Left lung (tissue), 14 donors: ENCODE measurements at places on chromosomes 12 and 14. TPM values are rescaled to one million over a fixed set of nuclear protein-coding genes. Genes with fewer than 3 reads are reported as not detected.

Gene KHNYN
- 49.3 TPM for total RNA-seq

Gene CFAP73
- total RNA-seq = 4.3 TPM

Gene CFAP54
- total RNA-seq = 1.1 TPM

Gene ADSS1
- total RNA-seq = 5.3 TPM

Gene CLEC6A
- total RNA-seq = 0.42 TPM

Gene ASCL1
- total RNA-seq = 0.34 TPM

Gene METTL3
- total RNA-seq = 36.8 TPM

Gene TSPAN19
- total RNA-seq = 5.4 TPM

Gene RPGRIP1
- 1.3 TPM for total RNA-seq

Gene RPS26
- 37.9 TPM for total RNA-seq

Gene PLEK2
- total RNA-seq = 4.2 TPM

Gene OR6C2
- total RNA-seq = not detected

Gene TAS2R10
- total RNA-seq = not detected

DNA sequence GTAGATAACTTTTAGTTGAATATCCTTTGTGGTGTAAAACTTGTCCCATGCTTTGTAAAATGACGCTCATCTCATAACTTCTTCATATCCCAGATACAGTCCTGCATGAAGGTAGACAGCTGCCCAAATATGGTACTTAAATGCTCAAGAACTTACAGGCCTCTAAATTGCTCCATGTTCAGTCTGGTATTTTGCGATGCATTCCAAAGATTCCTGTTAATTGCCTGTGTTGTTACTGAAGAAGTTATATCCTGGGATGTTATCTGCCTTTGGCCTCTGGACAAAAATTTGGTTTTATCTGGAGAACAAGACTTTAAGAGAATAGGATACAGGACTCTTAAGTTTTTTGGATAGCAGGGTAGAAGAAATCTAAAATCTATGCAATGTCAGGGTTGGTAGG, 473.0 kb downstream of the PCNX1 start:
- no peak overlapping the region for H3K4me3 ChIP-seq
- H3K27me3 ChIP-seq = no peaks in the 10 kb centered on the region
- no peaks in the 10 kb centered on the region for H3K4me1 ChIP-seq
- DNase-seq = no peak
- no peaks in the 10 kb centered on the region for H3K36me3 ChIP-seq
- no peak overlapping the region for H3K27ac ChIP-seq

GRCh38 chr12:56078931-56079722, 838 bp upstream of the ERBB3 start:
- DNase-seq = peak; percentile 96
- H3K27ac ChIP-seq = peak overlapping the region; percentile 82
- H3K36me3 ChIP-seq = no peaks in the 10 kb centered on the region

DNA sequence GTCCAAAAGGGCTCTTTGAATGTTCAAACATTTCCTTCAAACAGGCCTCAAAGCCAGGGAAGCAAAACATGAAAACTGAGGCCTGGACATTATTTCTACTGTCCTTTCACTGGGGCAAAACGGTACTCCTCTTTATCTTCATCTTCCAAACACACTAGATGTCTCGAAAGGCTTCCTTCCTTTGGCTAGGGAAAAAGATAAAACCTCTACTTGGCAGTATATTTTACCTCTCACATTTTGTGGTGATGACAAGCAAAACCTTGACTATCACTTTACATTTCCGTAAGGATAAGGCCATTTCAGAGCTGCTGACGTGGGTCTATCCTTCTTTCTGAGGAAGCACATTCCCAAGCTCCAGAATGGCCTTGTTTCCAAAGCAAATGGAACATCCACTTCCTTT, 9.9 kb downstream of the STAB2 start:
- no peaks in the 10 kb centered on the region for H3K36me3 ChIP-seq
- H3K4me3 ChIP-seq = no peak overlapping the region
- H3K27ac ChIP-seq = no peak overlapping the region
- no peaks in the 10 kb centered on the region for H3K27me3 ChIP-seq
- no peaks in the 10 kb centered on the region for H3K4me1 ChIP-seq
- DNase-seq = no peak

- peak within 1 kb of the TSS; percentile 81 for H3K27ac ChIP-seq
- no peaks in the 10 kb centered on the region for H3K27me3 ChIP-seq
- DNase-seq = peak; percentile 76
- peaks cover 11% of the 10 kb centered on the region for H3K4me1 ChIP-seq
- no peaks in the 10 kb centered on the region for H3K36me3 ChIP-seq
Observed at GRCh38 chr12:40105515-40106201, at the start of gene SLC2A13. TSS of gene SLC2A13 (minus strand) at chr12:40106081. CDS start at chr12:40105808, 273 bp downstream.

DNA sequence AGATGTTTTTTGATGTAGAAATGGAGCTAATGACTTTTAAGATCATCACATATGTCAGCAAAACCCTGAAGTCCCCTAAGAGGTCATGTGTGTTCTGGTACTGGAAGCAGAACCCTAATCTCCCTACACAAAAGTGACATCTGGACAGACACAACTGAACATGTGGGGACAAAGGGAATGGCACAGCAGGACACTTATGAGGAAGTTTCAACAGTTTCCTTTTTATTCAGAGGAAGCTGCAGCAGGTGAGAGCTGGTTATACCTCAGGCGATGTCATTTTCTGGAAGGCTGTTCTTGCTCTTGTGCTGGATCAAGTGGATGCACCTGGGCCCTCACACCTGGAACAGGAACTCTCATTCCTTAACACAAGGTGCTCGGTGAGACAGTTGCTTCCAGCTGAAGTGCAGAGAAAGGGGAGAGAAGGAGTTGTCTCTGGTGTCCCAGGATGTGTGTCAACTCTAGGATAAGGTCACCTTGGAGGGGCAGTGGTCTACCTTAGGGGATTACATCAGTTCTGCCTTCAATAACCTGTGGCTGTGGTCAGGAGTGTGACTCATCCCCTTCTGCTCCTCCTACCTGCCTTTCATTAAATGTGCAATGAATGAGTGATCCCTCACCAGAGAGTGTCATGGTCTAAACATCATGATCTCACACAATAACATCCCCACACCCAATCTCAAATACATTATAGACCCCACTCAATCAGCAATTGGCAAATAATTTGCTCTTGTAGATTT, 463.4 kb downstream of the TMEM121 start:
- no peaks in the 10 kb centered on the region for H3K36me3 ChIP-seq
- DNase-seq = no peak

DNA sequence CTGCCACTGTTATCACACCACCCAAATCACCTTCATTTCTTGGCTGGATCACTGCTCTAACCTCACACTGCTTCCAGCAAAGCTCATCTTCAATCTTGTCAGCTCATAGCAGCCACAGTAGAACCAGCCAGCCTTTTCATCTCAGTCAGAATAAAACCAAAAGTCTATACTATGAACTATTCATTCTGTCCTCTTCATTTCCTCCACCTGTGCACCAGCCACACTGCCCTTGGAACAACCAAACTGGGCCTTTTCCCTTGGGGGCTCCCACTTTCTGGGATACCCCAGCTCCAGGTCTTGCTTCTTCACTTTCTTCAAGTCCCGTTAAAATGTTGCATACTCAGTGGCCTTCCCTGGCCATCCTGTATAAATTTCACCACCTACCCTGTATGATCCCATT, 234.4 kb upstream of the DAAM1 start:
- H3K36me3 ChIP-seq = no peaks in the 10 kb centered on the region
- DNase-seq = no peak
- no peak overlapping the region for H3K27ac ChIP-seq
- H3K27me3 ChIP-seq = no peaks in the 10 kb centered on the region
- no peak overlapping the region for H3K4me3 ChIP-seq
- H3K4me1 ChIP-seq = no peaks in the 10 kb centered on the region

DNA sequence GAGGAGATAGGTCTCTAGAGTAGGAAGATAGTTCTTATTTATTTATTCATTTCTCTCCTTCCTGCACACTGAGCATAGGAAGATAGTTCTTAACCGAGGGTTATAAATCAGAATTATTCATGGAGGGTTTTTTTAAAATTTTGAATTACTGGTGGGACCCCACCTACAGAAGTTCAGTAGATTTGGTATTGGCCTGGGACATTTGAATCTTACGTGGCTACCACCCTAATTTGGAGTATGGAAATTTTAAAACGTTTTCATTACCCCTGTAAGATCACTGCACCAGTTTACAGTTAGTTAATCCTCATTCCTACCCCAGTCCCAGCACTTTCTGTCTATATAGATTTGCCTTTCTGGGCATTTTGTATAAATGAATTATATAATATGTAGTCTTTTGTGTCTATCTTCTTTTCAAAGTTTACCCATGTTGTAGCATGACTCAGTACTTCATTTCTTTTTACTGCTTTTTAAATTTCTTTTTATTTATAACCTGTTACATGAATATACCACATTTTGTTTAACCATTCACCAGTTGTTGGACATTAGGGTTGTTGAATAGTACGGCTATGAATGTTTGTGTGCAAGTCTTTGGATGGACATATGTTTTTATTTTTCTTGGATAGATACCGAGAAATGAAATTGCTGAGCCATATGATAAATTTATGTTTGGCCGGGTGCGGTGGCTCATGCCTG, 44.9 kb downstream of the YLPM1 start:
- H3K27me3 ChIP-seq = no peaks in the 10 kb centered on the region
- no peaks in the 10 kb centered on the region for H3K4me1 ChIP-seq
- H3K36me3 ChIP-seq = no peaks in the 10 kb centered on the region
- no peak for DNase-seq
- no peak overlapping the region for H3K4me3 ChIP-seq

- H3K4me1 ChIP-seq = no peaks in the 10 kb centered on the region
- DNase-seq = no peak
- no peak overlapping the region for H3K27ac ChIP-seq
- H3K36me3 ChIP-seq = no peaks in the 10 kb centered on the region
- peaks cover 5% of the 10 kb centered on the region for H3K27me3 ChIP-seq
- H3K4me3 ChIP-seq = no peak overlapping the region
Observed at GRCh38 chr14:97298736-97299135, 501.6 kb downstream of the VRK1 start.

DNA sequence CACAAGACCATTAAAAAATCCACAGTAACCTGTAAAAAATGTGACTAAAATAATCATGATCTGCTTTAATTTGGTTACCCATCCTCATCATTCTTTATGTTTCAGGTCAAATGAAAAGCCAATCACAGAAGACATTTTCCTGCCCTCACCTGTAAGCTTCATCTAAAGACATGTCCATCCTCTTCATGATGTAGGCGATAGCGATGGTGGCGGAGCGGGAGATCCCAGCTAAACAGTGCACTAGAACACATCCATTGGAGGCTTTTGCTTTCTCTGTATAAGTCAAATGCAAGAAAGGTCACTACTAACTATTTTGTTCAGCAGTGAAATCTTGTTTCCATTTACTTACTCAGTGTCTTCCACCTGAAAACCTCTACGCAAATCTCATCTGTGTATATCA, 82.6 kb downstream of the DUSP16 start:
- no peaks in the 10 kb centered on the region for H3K36me3 ChIP-seq
- no peak overlapping the region for H3K27ac ChIP-seq
- no peak overlapping the region for H3K4me3 ChIP-seq
- no peak for DNase-seq
- no peaks in the 10 kb centered on the region for H3K27me3 ChIP-seq

DNA sequence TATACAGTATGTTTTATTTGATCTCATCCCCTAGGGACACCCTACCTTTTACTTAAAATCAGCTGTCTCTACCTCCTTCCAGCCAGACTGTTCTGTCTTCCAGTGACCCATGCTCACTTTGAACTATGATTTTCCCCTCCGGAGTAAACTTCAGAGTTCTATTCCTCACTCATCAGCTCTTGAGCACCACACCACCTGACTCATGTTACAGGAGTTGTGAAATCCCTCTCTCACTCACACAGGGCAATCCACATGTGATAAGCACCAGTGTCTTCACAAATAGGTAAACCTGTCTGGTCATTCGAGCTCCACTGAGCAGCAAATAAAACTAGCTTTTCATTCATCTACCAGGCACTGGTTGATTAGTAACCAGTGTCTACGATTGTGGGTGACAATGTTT, 177.3 kb upstream of the BMP4 start:
- no peak overlapping the region for H3K27ac ChIP-seq
- no peaks in the 10 kb centered on the region for H3K27me3 ChIP-seq
- no peak overlapping the region for H3K4me3 ChIP-seq
- no peaks in the 10 kb centered on the region for H3K4me1 ChIP-seq
- DNase-seq = no peak

DNA sequence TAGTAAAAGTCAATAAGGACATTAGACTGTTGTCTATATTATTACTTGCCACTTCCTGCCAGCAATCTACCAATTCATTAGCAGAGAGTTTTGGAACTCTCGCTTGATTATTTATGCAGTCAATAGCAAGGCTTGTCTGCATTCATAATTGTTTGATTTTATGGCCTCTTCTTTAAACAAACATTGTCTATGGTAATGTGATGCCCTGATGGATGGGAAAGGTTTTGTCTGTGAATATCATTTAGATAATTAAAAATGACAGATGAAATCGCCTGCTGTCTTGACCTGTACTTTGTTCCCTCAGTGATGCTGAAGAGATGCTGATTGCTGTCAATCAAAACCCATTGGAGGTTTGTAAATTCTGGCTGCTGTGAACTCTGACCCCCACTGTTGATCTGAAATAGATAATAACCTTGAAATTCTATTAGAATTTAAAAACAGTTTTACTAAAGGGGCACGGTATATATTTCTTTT, 455.3 kb downstream of the NPAS3 start:
- H3K27ac ChIP-seq = no peak overlapping the region
- H3K4me3 ChIP-seq = no peak overlapping the region
- no peaks in the 10 kb centered on the region for H3K36me3 ChIP-seq
- DNase-seq = no peak
- H3K4me1 ChIP-seq = no peaks in the 10 kb centered on the region

GRCh38 chr12:27781680-27782079, 1.6 kb upstream of the MANSC4 start:
- no peaks in the 10 kb centered on the region for H3K36me3 ChIP-seq
- peak; percentile 32 for DNase-seq
- H3K27me3 ChIP-seq = no peaks in the 10 kb centered on the region
- peak overlapping the region; percentile 70 for H3K4me3 ChIP-seq
- H3K4me1 ChIP-seq = peaks cover 13% of the 10 kb centered on the region
- peak overlapping the region; percentile 84 for H3K27ac ChIP-seq

- DNase-seq = no peak
- no peaks in the 10 kb centered on the region for H3K4me1 ChIP-seq
- no peaks in the 10 kb centered on the region for H3K36me3 ChIP-seq
- H3K27me3 ChIP-seq = no peaks in the 10 kb centered on the region
- H3K4me3 ChIP-seq = no peak overlapping the region
Observed at GRCh38 chr14:66442953-66443571, 43.1 kb upstream of the CCDC196 start.

DNA sequence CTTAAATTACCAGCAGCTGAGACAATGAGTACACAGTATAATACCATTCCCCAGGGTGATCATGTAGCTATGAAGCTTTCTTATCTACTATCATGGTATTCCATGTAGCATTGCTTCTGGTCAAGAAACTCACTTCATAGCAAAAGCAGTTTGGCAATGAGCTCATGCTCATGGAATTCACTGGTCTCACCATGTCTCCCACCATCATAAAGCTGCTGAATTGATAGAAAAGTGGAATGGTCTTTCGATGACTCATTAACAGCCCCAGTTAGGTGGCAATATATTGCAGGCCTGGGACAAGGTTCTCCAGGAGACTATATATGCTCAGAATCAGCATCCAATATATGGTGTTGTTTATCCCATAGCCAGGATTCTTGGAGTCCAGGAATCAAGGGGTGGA, 553.7 kb downstream of the FOXG1 start:
- no peak overlapping the region for H3K27ac ChIP-seq
- no peaks in the 10 kb centered on the region for H3K4me1 ChIP-seq
- no peak overlapping the region for H3K4me3 ChIP-seq
- H3K27me3 ChIP-seq = no peaks in the 10 kb centered on the region
